Eye (tissue), 1 donor: ENCODE measurements at places on chromosomes 1 and 21.

DNA sequence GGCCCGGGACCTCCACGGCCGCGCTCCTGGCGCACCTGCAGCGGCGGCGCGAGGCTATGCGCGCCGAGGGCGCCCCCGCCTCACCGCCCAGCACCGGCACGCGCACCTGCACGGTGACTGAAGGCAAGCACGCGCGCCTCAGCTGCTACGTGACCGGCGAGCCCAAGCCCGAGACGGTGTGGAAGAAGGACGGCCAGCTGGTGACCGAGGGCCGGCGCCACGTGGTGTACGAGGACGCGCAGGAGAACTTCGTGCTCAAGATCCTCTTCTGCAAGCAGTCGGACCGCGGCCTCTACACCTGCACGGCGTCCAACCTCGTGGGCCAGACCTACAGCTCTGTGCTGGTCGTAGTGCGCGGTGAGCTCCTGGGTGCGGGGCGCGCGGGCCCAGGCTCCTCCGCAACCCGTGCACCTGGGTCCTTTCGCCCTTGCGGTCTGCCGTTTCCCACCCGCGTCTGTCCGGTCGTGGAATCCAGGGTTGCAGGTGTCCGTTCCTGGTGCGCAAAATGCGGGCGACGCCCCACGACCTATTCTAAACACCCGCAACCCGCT, 4.6 kb downstream of the OBSCN start:
- peak; percentile 59 for DNase-seq

DNA sequence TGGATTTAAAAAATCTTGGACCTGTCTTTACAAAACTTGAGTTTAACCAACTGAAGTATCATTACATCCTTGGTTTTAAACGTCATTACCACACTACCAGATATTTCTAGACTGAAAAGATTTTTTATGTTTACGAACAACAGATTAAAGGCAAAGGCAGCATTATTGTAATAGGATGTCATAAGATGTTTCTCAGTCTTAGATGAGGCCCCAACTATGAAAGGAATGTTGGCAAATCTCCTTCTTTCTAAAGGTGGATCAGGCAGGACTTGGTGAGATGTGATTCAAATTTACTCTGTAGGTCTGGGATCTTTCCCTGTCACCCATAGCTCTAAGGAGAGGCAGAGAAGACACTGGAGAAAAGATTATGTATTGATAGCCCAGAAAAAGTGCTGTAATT, 417.9 kb downstream of the PTBP2 start:
- no peak for DNase-seq

DNA sequence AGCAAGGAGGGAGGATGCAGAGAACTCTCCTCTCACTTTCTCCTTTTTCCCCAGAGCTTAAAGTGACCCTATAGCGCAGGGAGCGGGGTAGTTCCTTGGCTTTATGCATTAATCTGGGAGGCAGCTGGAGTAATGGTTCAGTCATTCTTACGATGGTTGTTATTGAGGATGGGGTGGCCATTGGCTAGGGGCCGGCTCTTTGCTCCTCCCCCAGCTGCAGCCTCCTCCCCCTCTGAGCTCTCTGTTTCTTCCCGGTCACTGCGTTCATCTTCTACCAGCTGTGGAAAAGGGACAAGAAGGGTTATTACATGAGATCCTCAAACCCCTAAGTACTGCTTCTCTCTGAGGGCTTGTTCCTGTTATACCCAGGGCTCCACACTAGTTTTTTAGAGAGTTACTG, 8.6 kb downstream of the CERS2 start:
- DNase-seq = no peak

DNA sequence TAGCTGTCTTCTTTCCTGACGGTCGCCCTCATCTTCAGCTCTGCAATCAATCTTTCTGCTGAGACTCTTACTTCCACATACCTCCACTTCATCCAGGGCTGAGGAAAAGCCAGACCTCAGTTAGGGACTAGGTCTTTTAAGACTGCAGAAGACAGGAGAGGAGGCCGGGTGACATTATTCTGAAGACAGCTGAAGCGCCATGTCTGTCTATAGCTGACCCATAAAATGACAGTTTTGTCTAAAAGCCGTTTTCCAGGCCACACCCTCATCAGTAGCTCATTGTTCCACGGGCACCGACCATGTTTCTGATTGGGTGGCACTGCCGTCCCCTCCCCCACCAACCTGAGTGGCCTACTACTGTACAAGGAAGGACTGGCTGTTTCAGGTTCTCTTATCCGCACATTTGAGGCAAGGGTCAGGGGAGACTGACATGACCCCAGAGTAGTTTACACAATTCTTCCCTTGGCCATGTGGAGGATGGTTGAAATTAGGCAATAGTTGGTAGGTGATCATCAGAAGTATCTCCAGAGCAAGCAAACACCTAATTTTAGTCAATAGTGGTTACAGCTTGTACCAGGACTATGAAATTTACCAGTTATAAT, at the start of gene ADCY10:
TSS of gene ADCY10 (minus strand) at position 240 of the 602 bp plus-strand sequence. CDS start 8,994 bp downstream, outside the sequence.
- no peak for DNase-seq

DNA sequence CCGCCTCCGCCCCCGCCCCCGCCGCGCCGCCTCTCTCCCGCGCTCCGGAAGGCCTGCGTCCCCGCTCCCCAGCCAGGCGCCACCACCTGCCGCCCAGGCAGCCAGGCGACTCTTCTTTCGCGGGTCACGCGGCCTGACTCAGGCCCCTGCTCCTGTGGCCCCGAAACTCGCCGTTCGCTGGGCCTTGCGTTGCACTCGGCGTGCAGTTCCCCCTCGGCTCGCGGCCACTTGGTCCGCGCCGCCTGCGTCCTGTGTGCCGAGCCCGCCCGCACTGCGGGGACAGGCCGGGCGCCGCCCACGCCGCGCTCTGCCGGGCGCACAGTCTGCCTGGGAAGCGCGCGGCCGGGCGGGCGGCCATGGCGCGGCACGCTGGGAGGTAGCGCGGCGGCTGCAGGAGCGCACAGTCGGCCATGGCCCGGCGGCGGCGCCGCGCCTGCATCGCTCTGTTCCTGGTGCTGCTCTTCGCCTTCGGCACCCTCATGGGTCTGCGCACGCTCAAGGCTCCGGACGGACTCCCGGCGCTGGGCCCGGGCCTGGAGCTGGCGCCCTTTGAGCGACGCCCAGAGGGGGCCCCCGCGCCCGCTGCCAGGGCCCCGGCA, at the start of gene MANEAL:
TSS of gene MANEAL (plus strand) at position 75 of the 599 bp plus-strand sequence. CDS start at position 411, 336 bp downstream.
- DNase-seq = peak; percentile 81

DNA sequence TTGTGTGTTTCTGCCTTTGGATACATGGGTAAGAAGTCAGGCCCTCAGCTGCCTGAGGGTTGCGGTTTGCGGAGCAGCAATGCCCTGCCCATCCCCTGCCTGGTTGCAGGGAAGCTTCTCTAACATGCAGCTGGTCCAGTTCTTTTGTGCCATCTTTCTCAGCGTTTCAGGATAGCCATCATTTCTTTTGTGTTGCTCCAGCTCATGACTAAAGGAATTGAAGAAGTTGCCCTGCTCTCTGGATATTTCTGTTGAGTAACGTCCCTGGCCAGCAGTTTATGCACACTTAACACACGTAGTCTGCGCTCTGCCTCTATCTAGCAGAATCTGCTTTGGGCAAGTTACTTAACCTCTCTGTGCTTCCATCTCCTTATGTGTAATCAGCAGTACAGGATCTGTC, 62.1 kb downstream of the DOP1B start:
- no peak for DNase-seq

DNA sequence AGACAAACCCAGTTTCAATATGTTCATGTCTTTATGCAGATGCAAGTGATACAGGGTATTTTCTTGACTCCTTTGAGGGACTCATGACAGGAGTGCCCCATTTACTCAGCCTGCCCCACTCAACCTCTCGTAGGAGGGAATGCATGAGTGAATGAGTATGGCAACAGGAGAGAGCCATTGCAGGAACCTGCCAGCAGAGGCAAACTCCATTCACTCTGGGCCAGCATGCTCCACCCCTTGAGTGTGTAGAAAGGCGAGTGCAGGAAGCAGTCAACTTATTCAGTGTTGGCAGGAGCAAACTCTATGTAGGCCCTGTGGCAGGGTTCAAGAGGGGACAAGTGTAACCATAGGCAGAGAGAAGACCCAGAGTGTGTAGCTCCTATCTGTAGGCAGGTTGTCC, 1526.3 kb downstream of the PLA2G4A start:
- no peak for DNase-seq
